ENCODE measurements at places on chromosomes 16 and 17.

DNA sequence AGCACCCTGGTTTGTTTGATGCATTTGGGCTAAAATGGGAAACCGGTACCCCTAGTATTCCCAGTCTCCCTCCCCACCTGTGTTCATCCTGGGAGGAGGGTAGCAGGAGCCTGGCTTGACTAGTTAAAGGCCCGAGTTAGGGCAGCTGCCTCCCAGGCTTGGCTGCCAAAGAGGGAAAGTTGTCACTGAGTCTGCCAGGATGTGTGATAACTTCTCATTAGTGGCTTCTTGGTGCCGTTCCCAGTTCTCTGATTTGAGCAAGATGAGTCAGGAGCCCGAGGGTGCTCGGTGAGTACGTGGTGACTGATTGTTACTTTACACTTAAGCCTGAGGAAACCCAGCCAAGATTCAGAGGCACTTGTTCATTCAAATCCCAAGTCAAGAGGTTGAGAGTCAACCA lies 2.5 kb downstream of the KRT32 start:
- no peak for DNase-seq

GRCh38 chr16:27225536-27226360 lies 22.4 kb downstream of the KDM8 start:
- no peak for DNase-seq

GRCh38 chr17:35087731-35088355 lies 24.3 kb upstream of the RFFL start:
- peak; percentile 54 for DNase-seq

GRCh38 chr17:66647391-66647983 lies 187.4 kb upstream of the CACNG5 start:
- DNase-seq: no peak

GRCh38 chr16:56932721-56933619 lies 1.0 kb downstream of the HERPUD1 start:
- DNase-seq: peak; percentile 54

GRCh38 chr16:89482150-89482816 lies 8.1 kb downstream of the ANKRD11 start:
- no peak for DNase-seq

- no peak for DNase-seq
Observed at GRCh38 chr16:14449790-14450480, 180.1 kb downstream of the PARN start.

GRCh38 chr16:2988590-2989099 lies 8.4 kb upstream of the PKMYT1 start:
- DNase-seq: no peak

- no peak for DNase-seq
Observed at GRCh38 chr16:22007159-22007508, 777 bp upstream of the MOSMO start.

DNA sequence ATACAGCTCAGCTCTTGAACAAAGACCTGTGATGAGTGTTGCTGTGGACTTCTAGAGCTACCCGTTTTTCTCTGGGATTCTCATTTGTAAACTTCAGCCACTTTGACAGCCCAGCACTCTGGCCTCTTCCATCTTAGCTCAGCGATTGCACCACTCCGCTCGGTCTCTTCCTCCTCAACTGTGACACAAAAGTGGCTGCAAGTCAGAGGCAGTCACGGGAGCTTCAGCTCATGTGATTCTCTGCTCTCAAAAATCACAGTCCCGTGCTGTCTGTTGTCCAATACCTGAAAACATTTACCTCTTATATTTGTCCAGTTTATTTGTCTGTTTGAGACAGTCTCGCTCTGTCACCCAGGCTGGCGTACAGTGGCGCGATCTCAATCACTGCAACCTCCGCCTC lies 75.7 kb upstream of the DNAH17 start:
- no peak for DNase-seq

GRCh38 chr17:8488901-8489300 lies 53.2 kb downstream of the NDEL1 start:
- no peak for DNase-seq

DNA sequence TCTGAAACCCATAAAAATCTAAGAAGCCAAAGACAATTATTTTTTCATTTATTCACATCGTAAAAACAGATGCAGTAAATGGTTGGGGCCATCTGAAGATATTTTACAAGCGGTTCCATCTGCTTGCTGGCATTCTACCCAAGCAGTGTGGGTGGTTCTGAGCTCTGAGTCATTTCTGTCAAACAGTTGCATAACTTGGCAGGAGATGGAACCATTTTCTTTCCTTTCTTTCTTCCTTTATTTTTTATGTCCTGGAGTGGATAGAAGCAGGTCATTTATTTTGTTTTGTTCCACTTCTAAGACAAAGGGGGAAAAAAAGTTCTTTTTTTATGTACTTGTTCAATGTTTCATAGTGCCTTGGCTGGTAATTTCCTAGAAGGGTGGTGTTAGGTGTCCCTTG lies 1151.9 kb upstream of the GOT2 start:
- DNase-seq: no peak

DNA sequence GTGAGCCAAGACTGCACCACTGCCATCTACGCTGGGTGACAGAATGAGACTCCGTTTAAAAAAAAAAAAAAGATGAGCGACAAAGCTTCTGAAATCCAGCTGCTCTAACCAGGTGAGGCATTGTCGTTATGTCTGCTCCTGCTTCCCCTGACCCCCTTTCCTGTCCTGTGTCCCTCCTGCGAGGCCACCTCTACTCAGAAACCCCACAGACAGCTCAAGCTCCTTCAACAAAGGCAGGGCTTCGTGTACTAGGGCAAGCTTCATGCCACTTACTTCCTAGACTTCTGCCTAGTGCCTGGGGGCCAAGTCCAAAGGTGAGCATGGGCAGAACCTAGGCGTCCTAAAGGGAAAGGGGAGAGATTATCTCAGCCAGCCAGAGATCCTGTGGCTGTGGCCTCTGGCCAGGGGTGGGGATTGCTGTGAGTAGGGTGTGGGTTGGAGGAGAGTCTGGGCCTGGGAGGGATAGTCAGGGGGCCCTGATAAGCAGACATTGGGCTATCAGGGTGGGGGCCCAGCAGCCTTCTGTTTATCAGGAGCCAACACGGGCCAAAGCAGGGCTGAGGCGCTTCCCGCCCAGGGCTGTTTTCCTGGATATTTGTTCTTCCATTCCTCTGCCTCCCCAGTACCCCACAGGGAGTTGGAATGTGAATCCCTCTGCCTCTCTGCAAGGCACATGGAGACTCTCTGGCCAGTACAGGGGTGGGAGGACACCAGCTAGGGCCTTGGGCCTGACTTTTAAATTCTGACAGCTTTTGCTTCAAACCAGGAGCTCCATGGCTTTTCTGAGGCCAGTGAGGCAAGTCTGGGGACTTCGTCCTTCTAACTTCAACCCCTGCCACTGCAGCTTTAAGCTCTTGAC lies 10.4 kb downstream of the ERAL1 start:
- DNase-seq: no peak

GRCh38 chr17:56184650-56185049 lies 31.4 kb downstream of the ANKFN1 start:
- DNase-seq: no peak

GRCh38 chr16:61909074-61909473 lies 127.2 kb downstream of the CDH8 start:
- no peak for DNase-seq

GRCh38 chr17:68509141-68510057 lies 2.8 kb upstream of the PRKAR1A start:
- peak; percentile 16 for DNase-seq

GRCh38 chr16:71929048-71929447 lies 33.7 kb downstream of the IST1 start:
- DNase-seq: no peak

- no peak for DNase-seq
Observed at GRCh38 chr16:80167657-80168390, 373.0 kb upstream of the DYNLRB2 start.

GRCh38 chr17:71164561-71164960 lies 956.3 kb upstream of the SOX9 start:
- DNase-seq: no peak

- no peak for DNase-seq
Observed at GRCh38 chr17:2852729-2853282, 56.6 kb downstream of the RAP1GAP2 start.

GRCh38 chr16:56368545-56368944 lies 56.8 kb downstream of the AMFR start:
- no peak for DNase-seq

GRCh38 chr16:71889147-71889546 lies 5.2 kb upstream of the ZNF821 start:
- no peak for DNase-seq

DNA sequence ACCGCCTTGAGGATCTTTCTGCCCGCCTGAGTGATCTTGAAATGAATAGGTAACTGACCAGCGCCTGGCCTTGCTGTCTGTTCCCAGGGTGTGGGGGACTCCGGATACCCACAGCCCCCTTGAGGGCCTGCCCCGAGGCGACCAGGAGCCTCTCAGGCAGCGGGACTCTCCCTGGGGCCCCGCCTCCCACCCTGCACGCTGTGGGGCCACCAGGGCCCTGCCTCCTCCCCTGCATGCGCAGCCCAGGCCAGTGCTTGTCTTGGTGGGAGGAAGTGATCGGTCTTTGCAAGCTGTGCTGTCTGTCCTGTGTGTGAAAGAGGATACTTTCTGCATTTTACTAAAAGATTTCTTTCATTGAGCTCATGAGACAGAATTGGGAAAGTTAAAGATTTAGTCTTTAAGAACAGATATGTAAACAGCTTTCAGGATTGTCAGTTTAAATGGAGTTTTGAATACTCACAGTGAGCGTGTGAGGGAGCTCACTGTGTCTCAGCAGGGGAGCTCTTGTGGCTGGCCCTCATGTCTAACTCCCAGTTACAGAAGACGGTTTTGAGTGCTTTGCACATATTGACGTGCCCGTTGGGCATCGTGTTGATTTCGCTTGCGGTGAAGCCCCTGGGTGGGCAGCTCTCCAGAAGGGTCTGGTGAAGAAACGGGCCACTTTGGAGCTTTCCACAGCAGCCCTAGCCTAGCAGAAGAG lies 36.1 kb upstream of the CAPN15 start:
- DNase-seq: no peak

DNA sequence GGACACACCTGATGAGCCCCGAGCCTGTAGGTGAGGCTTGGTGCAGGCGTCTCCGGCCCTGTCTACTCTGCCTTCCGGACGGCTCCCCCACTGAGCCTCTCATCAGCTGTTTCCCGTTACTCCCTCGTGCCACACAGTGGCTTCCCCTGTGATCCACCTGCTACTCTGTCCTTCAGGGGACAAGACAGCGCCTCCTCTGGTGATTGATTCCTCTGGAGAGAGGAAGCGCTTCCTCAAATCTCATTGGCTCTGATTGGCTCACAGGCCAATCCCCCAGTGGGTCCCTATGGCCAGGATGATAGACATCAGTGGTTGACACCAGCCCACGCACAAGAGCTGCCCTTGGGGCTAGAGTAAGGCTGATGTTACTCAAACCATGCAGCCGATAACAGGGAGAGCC lies 24.0 kb downstream of the RNF213 start:
- DNase-seq: no peak

DNA sequence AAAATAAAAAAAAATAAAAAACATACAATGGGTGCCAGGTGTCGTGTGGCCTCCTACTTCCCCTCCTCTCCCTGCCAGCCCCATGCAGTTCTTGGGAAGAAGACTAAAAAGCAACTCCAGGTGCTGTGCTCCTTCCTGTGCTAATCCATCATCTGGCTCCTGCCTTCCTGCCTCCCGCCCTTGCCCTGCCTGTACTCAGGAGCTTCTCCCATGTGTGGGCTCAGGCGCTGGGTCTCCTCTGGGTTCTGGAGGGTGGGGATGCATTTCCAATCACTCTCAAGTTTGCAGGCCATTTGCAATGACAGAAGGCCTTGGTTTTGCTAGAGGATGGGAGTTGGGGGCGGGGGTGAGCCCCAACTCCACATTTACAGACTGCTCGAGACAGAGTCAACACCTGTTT lies 122.9 kb downstream of the SDK2 start:
- no peak for DNase-seq

DNA sequence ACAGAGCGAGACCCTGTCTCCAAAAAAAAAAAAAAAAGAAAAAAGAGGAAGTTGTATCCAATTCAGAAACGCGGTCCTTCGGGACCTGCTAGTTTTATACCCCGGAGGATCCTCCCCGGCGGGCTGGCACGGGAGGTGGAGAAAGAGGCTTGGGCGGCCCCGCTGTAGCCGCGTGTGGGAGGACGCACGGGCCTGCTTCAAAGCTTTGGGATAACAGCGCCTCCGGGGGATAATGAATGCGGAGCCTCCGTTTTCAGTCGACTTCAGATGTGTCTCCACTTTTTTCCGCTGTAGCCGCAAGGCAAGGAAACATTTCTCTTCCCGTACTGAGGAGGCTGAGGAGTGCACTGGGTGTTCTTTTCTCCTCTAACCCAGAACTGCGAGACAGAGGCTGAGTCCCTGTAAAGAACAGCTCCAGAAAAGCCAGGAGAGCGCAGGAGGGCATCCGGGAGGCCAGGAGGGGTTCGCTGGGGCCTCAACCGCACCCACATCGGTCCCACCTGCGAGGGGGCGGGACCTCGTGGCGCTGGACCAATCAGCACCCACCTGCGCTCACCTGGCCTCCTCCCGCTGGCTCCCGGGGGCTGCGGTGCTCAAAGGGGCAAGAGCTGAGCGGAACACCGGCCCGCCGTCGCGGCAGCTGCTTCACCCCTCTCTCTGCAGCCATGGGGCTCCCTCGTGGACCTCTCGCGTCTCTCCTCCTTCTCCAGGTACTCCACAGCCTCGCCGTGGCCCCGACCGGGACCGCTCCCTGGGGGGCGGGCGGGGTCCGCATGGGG lies at the start of gene CDH3:
CDH3 (plus strand) TSS at position 596 of the 779 bp plus-strand sequence; CDS start at position 666, 70 bp downstream.
- no peak for DNase-seq

DNA sequence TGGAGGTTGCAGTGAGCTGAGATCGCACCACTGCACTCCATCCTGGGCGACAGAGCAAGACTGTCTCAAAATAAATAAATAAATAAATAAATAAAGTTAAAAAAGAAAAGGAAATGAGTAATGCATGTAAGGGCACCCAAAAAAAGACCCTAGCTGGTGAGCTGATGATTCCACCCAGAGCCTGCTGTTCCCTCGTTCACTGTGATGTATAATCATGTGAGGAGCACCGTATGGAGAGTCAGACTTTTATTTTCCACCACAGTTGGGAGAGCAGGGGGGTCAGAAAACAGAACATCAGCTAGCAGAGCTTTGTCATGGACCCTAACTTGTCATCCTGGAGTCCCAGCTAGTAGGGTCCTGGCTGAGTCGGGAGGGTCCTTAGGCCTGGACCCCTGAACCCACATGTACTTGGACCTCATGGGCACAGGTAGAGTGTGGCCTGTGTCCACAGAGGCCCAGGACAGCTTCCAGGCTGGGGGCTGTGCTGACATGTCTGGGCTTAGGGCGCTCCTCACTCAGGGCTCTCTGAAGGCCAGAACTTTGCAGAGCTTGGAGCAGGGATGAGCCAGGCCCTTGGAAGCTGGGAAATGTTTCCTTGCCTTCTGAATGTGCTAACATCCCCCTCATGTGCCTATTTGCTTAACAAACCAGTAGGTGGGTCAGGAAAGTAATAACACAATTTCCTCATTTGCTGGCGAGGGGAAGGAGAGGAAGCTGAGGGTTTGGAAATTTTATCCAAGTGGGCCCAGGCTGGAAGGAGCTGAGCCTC lies 18.8 kb upstream of the LASP1NB start:
- no peak for DNase-seq

GRCh38 chr16:50213939-50214519 lies 52.3 kb upstream of the ADCY7 start:
- DNase-seq: peak; percentile 72

DNA sequence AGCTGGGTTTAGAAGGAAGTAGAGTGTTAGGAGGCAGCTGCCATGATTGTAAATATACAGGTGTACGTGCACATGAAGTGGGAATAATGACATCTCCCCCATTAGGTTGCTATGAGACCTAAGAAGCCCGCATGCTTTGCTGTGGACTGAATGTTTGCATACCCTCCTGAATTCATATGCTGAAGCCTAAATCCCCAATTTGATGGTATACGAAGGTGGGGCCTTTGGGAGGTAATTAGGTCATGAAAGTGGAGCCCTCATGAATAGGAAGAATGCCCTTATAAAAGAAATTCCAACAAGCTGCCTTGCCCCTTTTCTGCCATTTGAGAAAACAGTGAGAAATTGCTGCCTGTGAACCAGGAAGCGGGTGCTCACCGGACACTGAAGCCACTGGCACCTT lies 44.0 kb downstream of the CCDC182 start:
- no peak for DNase-seq
